ENCODE measurements at places on chromosomes 6 and 20.

- no peak for DNase-seq
Observed at GRCh38 chr6:150547502-150548222, 52.0 kb upstream of the PLEKHG1 start.

DNA sequence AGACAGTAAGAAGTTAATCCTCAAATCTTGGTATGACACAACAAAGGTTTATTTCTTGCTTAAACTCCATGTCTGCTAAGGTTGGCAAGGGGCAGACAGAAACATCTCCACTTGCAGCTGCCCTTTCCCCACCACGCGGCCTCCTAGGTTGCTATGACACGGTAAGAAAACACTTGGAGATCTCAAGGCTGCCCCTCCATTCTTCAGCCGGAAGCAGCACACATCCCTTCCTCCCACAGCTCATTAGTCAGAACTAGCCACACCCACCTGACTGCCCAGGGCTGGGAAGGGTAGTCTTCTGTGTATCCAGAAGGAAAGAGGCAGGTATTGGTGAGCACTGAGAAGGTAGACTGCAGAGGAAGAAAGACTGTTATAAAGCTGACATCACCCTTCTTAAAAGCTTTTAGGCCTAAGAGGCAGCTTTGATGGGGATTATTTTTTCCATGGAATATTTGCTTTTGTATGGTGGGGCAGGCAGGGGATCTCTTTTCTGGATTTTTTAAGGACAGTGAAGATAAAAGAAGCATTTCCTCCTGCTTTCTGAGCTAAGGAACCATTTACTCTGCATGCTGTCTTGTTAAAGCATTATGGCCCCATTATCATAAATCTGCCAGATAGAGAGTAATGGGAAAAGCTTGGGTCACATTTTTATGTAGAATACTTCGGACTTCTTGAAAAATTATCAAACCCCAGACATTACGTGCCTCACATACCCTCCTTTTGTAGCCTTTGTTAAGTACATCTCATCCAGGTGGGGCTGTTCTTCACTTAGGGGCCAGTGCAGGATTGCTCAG is 41.6 kb downstream of the MRAP2 start:
- no peak for DNase-seq

DNA sequence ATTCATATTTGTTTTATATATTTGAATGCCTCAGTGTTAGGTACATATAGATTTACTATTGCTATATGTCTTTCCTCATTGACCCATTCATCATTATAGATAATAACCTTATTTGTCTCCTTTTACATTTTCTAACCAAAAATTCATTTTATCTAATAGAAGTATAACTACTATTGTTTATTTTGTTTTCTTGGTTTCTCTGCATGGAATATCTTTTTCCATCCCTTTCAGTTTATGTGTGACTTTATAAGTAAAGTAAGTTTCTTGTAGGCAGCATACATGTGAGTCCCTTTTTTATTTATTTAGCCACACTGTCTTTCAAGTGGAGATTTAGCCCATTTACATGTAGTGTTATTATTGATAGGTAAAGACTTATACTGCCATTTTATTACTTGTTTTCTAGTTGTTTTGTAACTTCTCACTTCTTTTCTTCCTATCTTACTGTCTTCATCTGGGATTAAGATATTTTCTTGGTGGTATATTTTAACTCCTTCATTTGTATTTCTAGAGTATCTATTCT is 572.0 kb upstream of the MAN1A1 start:
- no peak for DNase-seq

DNA sequence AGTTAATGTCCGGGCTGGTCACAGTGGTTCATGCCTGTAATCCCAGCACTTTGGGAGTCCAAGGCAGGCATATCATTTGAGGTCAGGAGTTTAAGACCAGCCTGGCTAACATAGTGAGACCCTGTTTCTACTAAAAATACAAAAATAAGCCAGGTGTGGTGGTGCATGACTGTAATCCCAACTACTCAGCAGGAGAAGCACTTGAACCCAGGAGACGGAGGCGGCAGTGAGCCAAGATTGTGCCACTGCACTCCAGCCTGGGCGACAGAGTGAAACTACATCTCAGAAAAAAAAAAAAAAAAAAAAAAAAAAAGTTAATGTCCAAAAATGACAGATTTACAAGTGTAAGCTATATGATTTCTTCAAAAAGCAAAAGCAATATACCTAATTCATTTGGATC is 124.9 kb downstream of the CCDC170 start:
- no peak for DNase-seq

GRCh38 chr6:92114797-92115196 is 1304.6 kb downstream of the EPHA7 start:
- no peak for DNase-seq

DNA sequence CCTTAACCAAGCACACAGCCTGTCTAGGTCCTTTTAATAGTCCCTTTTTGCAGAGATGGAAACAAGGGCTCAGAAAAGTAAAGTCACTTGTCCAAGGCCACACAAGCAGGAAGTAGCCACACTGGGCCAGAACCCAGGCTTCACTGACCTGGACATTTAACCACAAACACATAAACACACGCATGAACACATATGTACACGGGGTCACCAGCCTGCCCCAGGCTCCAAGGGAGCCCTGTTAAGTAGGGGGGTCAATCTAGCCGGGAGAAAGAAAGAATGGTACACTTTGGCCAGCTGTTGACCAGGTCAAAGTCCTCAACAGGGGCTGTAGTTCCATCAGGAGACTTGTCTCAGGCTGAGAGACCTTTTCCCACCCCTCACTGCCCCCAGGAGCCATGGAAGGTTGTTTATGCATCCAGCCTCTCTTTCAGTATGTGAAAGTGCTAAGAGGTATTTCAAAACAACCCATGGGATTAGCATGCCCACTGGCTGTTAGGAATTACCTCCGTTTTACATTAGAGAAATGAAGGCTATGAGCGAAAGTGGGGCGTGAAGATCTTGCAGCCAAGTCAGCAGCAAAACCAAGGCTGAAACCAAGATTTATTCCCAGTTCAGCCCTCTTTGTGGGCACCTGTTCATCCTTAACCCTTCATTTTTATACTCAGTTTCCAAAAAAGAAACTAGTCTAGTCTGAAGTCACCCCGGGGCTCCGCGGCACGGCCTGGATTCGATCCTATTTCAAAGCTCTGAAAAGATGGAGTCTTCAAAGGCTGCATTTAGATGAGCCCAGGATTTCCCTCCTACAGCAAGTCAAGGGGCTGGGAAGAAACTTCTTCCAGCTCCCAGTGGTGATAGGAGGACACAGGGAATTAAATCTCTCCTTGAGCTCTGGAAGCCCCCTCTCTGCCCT is 9.8 kb downstream of the SDC4 start:
- DNase-seq = no peak

- no peak for DNase-seq
Observed at GRCh38 chr6:137223370-137224131, 4.4 kb upstream of the IFNGR1 start.

- no peak for DNase-seq
Observed at GRCh38 chr6:4102687-4103244, 23.8 kb upstream of the FAM217A start.

DNA sequence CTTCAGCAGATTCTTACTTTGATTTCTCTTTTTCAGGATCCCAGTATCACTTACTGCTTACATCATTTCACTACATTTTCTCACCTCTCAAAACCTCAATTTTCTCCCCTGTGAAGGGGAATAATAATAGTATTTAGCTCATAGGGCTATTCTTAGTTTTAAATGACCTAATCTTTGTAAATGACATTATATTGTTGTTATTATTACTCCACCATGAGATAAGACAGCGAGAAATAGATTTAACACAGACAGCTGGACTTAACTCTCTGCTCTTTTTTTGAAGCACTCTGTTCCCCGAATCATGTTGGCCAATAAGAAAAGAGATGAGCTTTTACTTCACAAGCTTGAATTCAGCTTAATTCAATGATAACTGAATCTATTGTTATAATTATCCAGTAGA is 108.5 kb upstream of the QKI start:
- DNase-seq = no peak

- no peak for DNase-seq
Observed at GRCh38 chr6:56682635-56683034, 39.9 kb upstream of the DST start.

DNA sequence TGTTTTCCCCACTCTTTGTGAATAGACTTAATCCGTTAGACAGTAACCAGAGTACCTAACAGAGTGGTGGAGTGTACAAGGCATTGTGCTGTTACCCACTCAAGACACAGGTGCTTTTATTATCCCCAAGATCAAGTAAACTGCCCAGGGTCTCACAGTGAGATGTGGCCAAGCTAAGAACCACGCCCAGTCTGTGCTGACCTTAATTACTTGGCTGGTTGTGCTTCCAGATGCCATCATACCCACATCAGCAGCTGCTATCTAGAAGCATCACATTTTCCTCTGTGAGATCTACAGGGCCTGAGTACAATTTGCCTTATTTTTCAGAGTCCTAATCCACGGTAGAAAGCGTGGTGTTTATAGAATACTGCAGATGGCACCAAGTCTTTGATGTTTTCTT is 70.3 kb downstream of the GFRA4 start:
- no peak for DNase-seq

DNA sequence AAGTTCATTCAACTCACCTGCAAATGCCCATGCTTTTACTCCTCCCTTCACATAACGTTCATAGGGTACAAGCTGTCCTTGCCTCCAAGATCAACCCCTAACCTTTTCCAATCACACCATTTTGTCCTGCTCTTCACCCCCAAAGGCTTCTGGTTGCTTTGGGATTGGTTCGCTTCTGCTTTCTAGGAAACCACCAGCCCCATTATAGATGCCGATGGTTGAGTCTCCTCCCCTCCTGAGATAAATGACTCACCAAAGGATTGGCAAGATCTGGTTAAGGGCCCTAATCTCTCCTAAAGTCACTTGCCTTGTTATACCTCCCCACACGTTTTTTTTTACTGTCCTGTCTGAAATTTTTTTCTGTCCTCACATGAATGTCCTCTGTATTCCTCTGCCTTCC is 311.4 kb downstream of the HACE1 start:
- no peak for DNase-seq

GRCh38 chr6:148445620-148446019 is 103.0 kb downstream of the SASH1 start:
- DNase-seq = no peak

DNA sequence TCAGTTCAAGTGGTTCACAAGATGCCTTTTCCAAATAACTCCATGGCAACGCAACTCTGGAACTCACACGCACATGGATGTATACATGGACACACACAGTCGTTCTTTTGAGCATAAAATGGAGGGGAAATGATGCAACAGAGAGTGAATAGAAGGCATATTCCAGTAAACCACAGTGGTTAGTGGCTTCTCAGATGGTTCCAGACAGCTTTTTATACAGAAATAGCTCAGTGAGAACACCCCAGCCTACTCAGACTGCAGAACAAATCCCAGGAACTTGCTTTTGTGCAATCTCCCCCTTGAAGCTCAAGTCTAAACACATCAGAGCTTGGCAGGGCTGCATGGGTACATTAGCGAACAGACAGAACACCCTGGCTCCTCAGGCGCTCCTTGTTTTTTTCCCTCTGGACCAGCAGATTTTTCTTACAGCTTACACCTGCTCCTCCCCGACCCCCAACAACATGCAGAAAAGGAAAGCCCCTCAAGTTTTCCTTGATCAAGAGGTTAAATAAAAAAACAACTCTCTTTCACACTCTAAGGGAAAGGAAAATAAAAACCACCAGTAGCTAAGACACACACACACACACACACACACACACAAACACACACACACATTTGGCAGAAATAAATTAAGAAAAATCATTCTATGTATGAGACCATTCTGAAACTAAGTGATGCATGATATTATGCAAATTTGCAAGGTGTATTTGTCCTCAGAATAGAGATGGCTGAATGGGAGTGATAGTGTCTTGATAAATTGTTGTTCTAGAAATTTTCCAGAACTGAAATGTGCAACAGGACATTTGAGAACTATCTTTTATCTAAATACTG is 51.2 kb upstream of the RANBP9 start:
- no peak for DNase-seq

DNA sequence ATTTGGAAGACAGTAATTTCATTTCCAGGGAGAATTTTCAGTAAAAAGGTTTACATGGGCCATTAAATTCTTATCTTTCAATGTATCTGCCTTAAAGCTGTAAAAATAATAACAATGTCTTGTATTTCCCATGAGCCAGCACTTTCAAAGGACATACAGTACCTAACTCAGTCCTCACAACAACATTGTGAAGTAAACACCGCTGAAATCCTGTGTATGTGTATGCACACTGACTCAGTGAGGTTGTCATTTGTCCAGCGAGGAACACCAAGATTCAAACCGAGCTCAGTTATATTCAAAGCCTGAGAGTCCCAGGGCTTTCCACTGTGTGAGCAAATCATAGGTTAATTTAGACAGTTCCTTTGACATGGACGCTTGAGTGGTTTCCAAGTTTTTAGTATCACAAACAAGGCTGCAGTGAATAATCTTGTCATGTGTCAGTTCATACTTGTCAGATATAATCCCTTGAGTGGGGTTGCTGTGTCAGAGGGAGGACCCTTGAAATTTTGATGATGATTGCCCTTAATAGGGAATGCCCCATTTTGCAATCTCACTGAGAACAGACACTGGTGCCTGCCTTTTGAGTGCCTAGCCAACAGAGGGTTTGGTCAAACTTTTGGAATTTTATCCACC is 50.0 kb upstream of the SLC22A23 start:
- DNase-seq = no peak

- no peak for DNase-seq
Observed at GRCh38 chr20:46343975-46344357, 35.7 kb upstream of the CDH22 start.

DNA sequence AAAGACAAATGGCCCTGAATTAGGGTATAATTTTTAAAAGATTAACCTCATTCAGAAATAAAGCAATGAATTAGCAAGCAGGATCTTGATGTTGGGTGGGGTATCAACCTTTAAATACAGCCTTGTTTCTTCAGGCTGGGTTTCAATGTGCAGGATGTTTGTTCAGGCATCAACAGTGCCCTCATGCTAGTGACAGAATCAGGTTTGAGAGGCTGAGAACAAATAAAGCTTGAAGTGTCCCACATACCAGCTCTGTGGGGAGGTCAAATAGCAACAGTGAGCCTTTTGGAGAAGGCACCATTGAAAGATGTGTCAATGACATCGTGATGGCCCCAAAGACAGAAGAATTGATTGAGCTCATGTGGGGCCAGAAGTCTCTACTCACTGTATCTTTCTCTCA is 68.2 kb downstream of the MTFR2 start:
- DNase-seq = no peak

DNA sequence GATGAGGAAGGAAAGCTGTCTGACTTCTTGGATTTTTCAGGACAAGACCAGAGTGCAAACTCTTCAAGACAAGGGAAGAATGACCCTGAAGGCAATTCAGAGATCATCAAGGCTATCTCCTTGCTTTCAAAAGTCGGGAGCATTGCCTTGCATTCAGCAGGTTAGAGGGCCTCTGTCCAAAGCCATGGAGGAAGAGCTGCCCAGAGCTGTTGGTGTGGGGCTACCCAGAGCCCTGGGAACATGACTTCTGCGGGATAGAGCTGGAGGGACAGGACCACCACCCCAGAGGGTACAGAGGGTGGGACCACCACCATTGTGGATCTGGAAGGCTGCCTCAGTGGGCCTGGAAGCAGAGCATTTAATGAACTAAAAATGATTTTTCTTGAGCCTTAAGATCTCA is 5.2 kb upstream of the SRXN1 start:
- no peak for DNase-seq

- no peak for DNase-seq
Observed at GRCh38 chr6:12178521-12178920, 111.6 kb upstream of the EDN1 start.

- DNase-seq = no peak
Observed at GRCh38 chr6:8750627-8751026, 315.3 kb upstream of the SLC35B3 start.
